ENCODE measurements at places on chromosomes 11 and 22. TPM values are rescaled to one million over a fixed set of nuclear protein-coding genes. Genes with fewer than 3 reads are reported as not detected.

GSTT2B gene
- not detected for total RNA-seq

MTMR2 gene
- 15.4 TPM for total RNA-seq

GRCh38 chr11:10750838-10751580 lies at the start of gene CTR9:
TSS of gene CTR9 (plus strand) at chr11:10751246. CDS start at chr11:10751413, 167 bp downstream.
- DNase-seq: peak; percentile 95

GRCh38 chr11:47524291-47524874 lies 28.5 kb downstream of the CELF1 start:
- peak; percentile 27 for DNase-seq

MYOD1 gene
- total RNA-seq: not detected

OR4D5 gene
- not detected for total RNA-seq

GRCh38 chr11:44555031-44555800 lies 10.2 kb upstream of the CD82 start:
- no peak for DNase-seq

GRCh38 chr11:104467404-104467803 lies 303.5 kb upstream of the PDGFD start:
- DNase-seq: no peak

- DNase-seq: no peak
These were observed at the start of gene KCNA4 for GRCh38 chr11:30016588-30017363. TSS of gene KCNA4 (minus strand) at chr11:30017030. CDS start at chr11:30012678, 4,352 bp downstream.

IFT27 gene
- 42.8 TPM for total RNA-seq

APOL5 gene
- total RNA-seq: not detected

SCGB2A2 gene
- not detected for total RNA-seq

DNA sequence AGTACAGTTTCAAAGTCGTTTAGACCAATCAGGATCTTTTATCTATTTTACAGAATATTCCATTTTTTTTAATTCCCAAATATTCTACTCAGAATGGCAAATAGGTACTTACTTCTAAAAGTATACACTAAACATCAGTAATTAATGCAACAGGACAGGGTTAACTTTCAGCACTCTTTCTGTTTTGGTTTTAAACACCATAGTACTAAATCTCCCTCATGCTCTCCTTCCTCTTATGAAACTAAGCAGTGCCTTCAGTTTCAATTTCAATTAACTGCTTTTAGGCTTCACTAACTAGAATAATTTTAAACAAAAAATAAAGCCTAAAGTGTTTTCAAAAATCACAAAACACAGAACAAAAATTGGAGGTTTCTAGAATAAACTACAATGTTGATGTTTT lies 57.9 kb downstream of the NOX4 start:
- DNase-seq: no peak

GRCh38 chr11:128522943-128523518 lies 64.3 kb downstream of the ETS1 start:
- DNase-seq: peak; percentile 72

- no peak for DNase-seq
These were observed 21.0 kb downstream of the LMO1 start for GRCh38 chr11:8242499-8243280.

GRCh38 chr11:67507242-67507863 lies 609 bp downstream of the CDK2AP2 start:
- no peak for DNase-seq

GRCh38 chr22:23841736-23842445 lies 3.1 kb upstream of the DERL3 start:
- no peak for DNase-seq

DNA sequence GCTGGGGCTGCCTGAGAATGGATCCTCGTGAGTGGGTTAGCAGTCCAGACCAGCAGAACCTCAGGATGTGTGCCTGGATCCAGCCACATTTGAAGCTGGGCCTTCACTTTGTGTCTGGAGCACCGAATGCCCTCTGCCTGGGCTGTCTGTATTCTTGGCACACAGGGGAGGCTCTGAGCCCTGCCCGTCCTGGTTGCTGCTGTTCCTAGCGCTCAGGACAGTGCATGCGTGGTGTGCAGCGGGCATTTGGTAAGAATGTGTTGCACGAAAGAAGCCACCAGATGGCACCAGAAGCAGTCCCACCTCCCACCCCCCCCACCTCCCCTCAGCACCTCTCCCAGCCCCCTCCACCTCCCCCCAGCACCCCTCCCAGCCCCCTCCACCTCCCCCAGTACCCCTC lies 4.1 kb upstream of the MAPK11 start:
- peak; percentile 75 for DNase-seq

GRCh38 chr11:66011785-66012303 lies at the start of gene CST6:
TSS of gene CST6 (plus strand) at chr11:66012008. CDS start at chr11:66012045, 37 bp downstream.
- no peak for DNase-seq

P2RX6 gene
- total RNA-seq: 0.49 TPM

- DNase-seq: no peak
These were observed 944 bp downstream of the C11orf86 start for GRCh38 chr11:66976028-66976467.

GRCh38 chr11:81420668-81421250 lies 1312.9 kb downstream of the FAM181B start:
- DNase-seq: no peak

DNA sequence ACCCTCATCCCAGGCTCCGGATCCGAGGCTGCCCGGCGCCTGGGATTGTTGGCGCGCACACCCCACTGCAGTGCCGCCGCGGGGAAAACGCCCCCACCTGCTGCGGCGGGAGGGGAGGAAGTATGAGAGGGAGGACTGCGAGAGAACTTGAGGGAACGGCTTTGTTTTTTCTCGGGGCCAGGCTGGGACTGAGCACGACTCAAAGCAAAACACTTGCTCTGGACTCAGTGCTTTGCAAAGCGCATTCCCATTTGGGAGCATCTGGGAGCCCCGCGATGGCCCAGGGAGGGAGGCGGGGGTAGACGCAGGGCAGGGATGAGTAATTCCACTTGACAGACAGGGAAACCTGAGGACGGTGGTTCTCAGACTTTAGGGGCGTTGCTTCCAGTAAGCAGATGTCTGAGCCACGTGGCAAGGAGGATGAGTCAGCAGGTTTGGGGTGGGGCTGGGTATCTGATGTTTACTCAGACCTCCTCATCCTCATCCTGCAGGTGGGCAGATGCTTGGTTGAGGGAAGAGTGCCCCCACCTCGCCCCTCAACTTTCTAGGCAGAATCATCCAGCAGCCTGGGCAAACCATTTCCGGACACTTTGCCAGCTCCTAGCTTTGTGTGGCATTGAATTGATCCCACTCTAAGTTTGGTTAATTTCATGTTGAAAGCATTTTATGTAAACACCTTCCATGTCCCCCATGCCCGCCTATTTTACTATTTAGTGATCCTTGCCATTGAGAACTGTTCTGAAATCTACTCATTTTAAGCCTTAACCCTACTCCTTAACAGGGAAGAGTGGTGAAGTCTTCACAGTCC lies 1.5 kb downstream of the MIAT start:
- peak; percentile 59 for DNase-seq

DNA sequence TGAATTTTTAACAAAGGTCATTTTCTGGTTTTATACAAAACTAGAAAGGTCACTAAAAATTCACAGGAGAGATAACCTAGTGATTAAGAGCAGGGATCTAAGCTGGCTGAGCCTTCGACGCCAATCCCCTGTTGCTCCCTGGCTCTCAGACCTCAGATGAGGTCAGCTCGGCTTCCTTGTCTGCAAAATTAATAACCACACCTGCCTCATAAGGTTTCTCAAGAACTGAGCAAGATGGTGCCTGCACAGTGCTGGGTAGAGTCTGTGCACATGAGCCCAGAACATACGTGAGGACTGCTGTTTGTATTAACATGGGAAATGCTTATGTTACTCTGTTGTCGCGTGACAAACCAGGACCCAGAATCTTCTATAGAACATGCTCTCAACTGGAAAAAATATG lies 24.4 kb upstream of the CD5 start:
- DNase-seq: no peak

GRCh38 chr11:30244265-30244664 lies 13.5 kb downstream of the FSHB start:
- DNase-seq: no peak

GRCh38 chr11:119723952-119724325 lies 5.1 kb downstream of the NECTIN1 start:
- DNase-seq: no peak

- no peak for DNase-seq
These were observed 171.5 kb downstream of the SBF2 start for GRCh38 chr11:10122326-10123197.

ISX gene
- total RNA-seq: not detected

DNA sequence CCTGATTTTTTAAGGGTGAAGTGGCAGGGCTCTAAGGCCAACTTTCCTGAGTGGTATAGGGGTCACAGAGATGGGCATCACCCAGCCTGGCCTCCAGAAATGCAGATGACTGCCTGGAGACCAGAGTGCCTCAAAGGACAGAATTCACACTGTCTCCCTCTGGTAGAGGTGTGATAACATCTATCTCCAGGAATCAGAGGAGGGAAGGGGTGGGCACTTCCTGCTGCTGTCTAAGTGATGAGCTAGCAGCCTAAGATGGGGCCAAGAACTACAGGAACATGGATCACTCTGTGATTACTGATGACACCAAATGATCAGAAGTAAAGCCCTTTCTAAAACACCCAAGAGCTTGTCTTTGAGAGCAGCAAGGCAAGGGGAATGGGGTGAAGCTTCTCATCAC lies 61.9 kb downstream of the C11orf58 start:
- no peak for DNase-seq

- peak; percentile 69 for DNase-seq
These were observed 99.5 kb downstream of the ZNF280B start for GRCh38 chr22:22408731-22409696.

DNA sequence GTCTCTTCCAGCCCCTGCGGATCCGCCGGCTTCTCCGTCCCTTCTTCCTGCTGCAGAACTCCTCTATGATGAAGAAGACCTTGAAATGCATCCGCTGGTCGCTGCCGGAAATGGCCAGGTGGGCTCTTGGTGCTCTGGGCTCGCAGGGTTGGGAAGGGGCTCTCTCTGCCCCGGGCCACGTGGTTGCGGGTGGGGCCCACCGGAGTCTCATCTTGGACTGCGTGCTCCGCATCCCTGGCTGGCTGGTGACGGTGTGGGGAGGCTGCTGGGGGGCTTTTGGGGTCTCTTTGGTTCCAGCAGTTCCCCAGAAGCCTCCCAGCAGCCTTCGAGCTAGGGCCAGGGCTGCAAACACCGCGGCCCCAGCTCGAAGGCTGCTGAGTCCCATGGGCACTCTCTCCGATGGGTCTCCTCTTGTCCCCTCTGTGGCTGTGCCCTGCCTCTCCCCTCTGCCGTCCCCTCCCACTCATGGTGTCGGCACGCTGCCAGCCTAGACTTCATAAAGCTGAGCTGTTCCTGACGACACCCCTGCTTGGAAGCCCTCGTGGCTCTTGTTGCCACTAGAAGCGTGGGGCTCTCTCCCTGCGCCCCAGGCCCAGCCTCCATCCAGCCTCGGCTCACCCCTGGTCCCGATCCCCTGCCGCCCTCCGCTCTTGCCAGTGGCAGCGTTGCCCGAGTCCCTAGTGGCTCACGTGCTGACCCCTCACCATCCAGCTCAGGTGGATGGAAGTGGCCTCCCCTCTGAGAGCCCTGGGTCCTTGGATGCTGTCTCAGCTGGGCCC lies 14.3 kb downstream of the TPCN2 start:
- DNase-seq: no peak

GRCh38 chr11:32891657-32892354 lies 805 bp upstream of the QSER1 start:
- peak; percentile 7 for DNase-seq

- DNase-seq: no peak
These were observed 80.2 kb upstream of the NAV2 start for GRCh38 chr11:19632499-19632834.

OR5P2 gene
- total RNA-seq: not detected

DNA sequence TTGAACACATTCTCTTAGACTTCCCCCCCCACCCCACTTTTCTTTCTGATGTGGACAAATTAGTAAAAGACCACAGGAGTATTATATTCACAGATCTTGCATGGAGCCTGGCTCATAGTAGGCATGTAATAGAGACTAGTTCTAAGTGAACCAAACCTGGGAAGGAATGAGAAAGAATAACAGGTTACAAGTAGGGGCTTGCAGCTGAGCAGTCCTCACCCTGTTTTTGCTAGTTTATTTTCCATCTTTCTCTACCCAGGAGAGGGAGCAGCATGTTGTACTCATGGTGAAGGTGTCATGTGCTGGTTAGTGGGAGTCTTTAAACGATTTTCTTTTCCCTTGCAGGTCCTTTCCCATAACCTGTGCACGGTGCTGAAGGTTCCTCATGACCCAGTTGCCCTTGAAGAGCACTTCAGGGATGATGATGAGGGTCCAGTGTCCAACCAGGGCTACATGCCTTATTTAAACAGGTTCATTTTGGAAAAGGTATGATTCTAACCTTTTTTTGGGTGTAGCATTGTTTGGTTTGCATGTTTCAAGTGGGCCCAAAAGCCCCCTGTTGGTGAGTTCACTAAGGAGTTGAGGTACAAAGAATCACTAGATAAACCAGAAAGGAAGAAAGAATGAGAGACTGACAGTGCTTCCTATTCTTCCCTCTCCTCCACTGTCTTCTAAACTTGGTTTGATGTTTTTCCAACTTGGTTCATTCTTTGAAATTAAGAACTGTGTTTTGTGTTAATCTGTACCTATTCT lies 30.1 kb downstream of the SWAP70 start:
- no peak for DNase-seq

UPK3A gene
- not detected for total RNA-seq

- no peak for DNase-seq
These were observed 36.0 kb downstream of the SYN3 start for GRCh38 chr22:33022231-33022630.

CXCR5 gene
- 108 TPM for total RNA-seq

GRCh38 chr11:67279589-67280340 lies 9.3 kb upstream of the ANKRD13D start:
- DNase-seq: no peak

DNA sequence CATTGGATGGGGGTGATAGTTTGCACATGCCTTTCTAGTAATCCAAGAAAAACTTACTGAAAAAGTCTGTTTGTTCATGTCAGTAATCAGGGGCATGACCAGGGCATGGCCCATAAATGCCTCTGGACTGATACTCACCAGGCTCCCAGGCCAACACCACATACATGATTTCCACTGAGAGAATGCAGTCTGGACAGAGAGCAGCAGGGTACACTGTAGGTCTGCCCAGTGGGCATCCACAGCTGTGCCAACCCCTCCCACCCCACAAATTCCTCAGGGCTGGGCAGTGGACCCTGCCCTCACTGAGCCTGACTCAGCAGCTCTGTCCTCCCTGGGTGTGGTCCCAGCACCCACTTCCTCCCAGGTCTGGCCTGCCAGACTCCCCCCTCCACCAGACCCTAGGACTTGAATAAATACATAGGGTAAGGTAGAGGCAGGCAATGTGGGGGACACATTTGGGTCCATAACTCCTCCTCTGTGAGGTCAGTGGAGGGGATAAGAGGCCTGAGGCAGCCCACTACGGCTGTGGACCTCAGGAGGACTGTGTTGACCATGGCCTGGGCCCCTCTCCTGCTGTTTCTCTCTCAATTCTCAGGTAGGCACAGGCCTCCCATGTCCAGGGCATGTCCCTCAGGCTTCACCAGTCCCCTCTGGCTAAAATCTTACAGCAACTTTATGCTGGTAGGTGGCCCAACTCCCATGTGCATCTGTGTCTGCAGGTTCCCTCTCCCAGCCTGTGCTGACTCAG lies 92.2 kb upstream of the TOP3B start:
- DNase-seq: no peak

DNA sequence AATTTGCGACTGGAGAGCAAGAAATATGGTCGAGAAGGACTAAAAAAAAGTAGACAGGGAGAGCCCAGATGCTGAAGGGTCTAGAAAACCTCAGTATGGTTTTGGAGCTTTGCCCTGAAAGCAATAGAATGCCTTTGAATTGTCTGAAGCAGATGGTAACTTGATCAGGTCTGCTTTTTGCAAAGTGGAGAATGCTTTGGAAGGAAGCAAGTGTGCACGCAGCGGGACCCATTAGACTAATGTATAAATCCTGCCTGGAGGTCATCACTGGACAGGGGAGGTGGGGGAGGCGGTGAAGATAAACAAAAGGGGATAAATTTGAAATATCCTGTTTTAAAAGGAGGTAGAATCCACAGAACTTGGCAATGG lies 757 bp upstream of the HINFP start:
- no peak for DNase-seq

OR52A1 gene
- total RNA-seq: not detected
